Right lobe of liver (tissue), 6 donors: ENCODE measurements at places on chromosomes 6 and 20.

- no peak for DNase-seq
Measured at GRCh38 chr6:28737750-28738395, 185.9 kb downstream of the TRIM27 start.

GRCh38 chr20:25236450-25237304 is 11.2 kb upstream of the PYGB start:
- DNase-seq, result no peak

GRCh38 chr6:155158030-155158843 is 105.6 kb upstream of the CLDN20 start:
- no peak for DNase-seq

- no peak for DNase-seq
Measured at GRCh38 chr6:120675886-120676285, 658.4 kb downstream of the TBC1D32 start.

- DNase-seq, result no peak
Measured at GRCh38 chr20:5595744-5596143, 154.5 kb upstream of the SHLD1 start.

- no peak for DNase-seq
Measured at GRCh38 chr6:113437566-113437965, 419.6 kb upstream of the MARCKS start.
